ENCODE measurements at places on chromosomes 12 and 14. TPM values are rescaled to one million over a fixed set of nuclear protein-coding genes. Genes with fewer than 3 reads are reported as not detected.

Gene PPTC7
- total RNA-seq, result 5.6 TPM

Gene CYP27B1
- 0.19 TPM for total RNA-seq

Gene TOMM20L
- not detected for total RNA-seq

Gene KRT72
- not detected for total RNA-seq

Gene TAS2R8
- total RNA-seq, result not detected

Gene PPP1R12A
- 155 TPM for total RNA-seq

Gene ARHGEF25
- total RNA-seq, result 27.1 TPM

Data from regular cardiac myocyte (primary cell).